Aorta (tissue), 5 donors: ENCODE measurements at places on chromosomes 16 and 17. TPM values are rescaled to one million over a fixed set of nuclear protein-coding genes. Genes with fewer than 3 reads are reported as not detected.

The GLIS2 gene
- 72.6 TPM for total RNA-seq

DNA sequence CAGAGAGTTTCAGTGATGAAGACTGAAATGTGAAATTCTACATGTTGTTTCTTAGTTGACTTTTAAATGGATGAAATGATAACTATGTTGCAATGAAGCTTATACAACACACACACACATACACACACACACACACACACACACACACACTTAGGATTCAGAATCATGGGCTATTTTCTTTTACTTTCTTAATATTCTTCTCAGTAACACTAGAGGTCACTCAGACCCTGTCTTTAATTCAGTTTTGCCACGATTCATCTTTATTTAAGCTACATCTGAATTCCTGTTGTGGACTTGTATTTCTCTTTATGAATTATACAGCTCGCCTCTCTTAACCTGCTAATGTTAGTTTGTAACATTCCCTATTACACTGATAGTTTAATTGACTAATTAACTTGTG lies 109.6 kb upstream of the GOT2 start:
- no peak overlapping the region for H3K4me3 ChIP-seq
- no peaks in the 10 kb centered on the region for H3K4me1 ChIP-seq
- no peak overlapping the region for H3K27ac ChIP-seq
- DNase-seq: no peak

GRCh38 chr17:63035695-63036094 lies 69.7 kb downstream of the TANC2 start:
- H3K27me3 ChIP-seq: no peaks in the 10 kb centered on the region
- no peak overlapping the region for H3K27ac ChIP-seq
- no peaks in the 10 kb centered on the region for H3K36me3 ChIP-seq

The OR2C1 gene
- not detected for total RNA-seq

DNA sequence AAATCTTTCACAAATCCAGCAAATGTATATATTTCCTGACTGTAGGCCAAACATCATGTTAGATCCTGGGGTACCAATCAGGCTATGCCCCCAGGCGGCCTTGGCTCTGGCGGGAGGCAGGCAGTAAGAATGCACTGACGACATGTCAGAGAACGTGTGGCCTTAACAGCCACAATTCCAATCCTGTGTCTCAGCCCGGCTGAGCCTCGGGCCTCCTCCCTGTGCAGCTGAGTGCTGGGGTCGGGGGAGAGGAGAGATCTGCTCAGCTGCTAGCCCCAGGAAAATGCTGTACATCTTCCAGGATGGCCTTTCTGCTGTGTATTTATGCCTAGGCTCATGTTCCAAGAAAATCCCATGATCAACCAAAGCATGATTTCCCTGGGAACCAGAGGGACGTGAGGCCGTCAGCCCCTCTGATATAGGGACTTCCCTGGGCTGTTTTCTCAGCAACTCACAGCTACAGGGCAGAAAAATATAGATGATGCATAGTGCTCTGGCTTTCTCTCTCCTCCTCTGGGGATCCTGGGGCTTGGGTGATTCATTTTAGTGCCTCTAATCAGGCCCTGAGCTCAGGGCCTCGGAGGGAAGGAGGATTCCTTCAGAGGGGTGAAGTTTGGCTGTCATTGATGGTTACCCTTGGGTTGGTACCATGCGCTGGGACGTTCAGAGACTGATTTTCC lies 604.0 kb downstream of the HS3ST4 start:
- no peak for DNase-seq
- no peaks in the 10 kb centered on the region for H3K27me3 ChIP-seq
- H3K36me3 ChIP-seq: no peaks in the 10 kb centered on the region
- H3K4me1 ChIP-seq: no peaks in the 10 kb centered on the region

The THRA gene
- total RNA-seq: 62.3 TPM

DNA sequence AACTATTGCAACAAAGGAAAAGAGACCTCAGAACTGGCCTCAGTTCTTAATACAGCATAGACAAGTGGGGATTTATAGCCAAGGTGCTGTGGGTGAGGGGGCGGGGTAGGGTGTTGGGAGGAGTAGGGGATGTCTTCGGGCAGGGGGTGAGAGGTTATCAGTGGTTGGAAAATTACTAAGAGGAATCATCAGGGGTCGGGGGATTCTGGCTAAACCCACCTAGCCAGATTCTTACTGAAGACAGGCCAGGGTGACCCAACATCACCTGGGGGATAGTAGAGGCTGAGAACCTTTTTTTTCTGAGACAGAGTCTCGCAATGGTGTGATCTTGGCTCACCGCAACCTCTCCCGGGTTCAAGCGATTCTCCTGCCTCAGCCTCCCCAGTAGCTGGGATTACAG lies 32.6 kb downstream of the HS3ST3B1 start:
- DNase-seq: no peak
- H3K27me3 ChIP-seq: no peaks in the 10 kb centered on the region
- no peaks in the 10 kb centered on the region for H3K4me1 ChIP-seq
- no peaks in the 10 kb centered on the region for H3K36me3 ChIP-seq
- H3K27ac ChIP-seq: no peak overlapping the region

The ABCA8 gene
- 50.8 TPM for total RNA-seq

DNA sequence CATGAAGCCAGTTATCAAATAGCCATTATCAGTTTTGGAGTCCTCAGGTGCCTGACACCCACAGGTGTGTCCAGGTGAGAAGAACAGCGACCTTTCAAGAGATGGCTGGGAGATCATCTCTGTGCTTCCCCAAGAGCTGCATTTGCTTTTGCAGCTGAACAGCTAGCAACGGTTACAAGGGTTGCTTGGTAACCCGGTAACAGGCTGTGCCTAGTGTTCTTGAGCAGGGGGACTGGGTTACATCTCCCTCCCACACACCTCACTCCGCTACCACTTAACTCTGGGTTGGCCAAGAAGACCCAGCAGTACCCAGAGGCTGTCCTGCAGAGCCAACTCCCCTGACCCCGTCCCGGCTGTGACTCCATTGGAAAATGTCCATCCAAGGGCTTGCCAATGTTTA lies 147.0 kb downstream of the SLC39A11 start:
- DNase-seq: no peak
- H3K4me3 ChIP-seq: no peak overlapping the region
- H3K27ac ChIP-seq: no peak overlapping the region

- H3K27ac ChIP-seq: no peak overlapping the region
- peak; percentile 78 for DNase-seq
- H3K36me3 ChIP-seq: no peaks in the 10 kb centered on the region
- peak overlapping the region; percentile 95 for H3K4me3 ChIP-seq
- no peaks in the 10 kb centered on the region for H3K4me1 ChIP-seq
These were observed 526 bp downstream of the MOSMO start for GRCh38 chr16:22008215-22009059.

The TEX19 gene
- total RNA-seq: not detected

- no peak overlapping the region for H3K4me3 ChIP-seq
- DNase-seq: no peak
- no peak overlapping the region for H3K27ac ChIP-seq
- H3K36me3 ChIP-seq: no peaks in the 10 kb centered on the region
- no peaks in the 10 kb centered on the region for H3K27me3 ChIP-seq
- no peaks in the 10 kb centered on the region for H3K4me1 ChIP-seq
These were observed 697.3 kb downstream of the MAF start for GRCh38 chr16:78903237-78903636.
